ENCODE measurements at places on chromosomes 2 and 18.
A peak's percentile ranks its signal among the peaks of the same experiment; 100 is the strongest.

- DNase-seq, result peak; percentile 64
Measured at GRCh38 chr18:77207540-77207939, 42.1 kb upstream of the GALR1 start.

- peak; percentile 61 for DNase-seq
Measured at GRCh38 chr2:184598316-184599053, at the start of gene ZNF804A. Gene ZNF804A, plus strand, starts transcription at chr2:184598529. Its CDS starts 431 bp downstream, at chr2:184598960.

GRCh38 chr2:28958689-28959088, 22.4 kb upstream of the TOGARAM2 start:
- DNase-seq, result peak; percentile 16

DNA sequence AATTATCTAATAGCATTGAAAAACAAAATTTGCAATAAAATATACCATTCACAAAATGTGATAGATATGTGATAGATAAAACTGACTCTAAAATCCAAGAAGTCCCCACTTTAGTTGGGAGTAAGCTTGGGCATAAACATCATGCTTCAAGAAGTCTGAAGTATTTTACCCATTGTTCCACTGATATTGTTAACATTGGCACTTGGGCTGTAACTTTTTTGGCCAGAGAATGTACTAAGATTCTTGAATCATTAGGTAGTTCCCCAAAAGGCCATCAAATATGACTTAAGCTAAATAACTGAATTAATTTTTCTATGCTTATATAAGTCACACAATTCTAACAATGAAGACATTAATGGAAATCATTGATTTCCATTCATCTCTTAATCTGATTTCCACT, 413.6 kb downstream of the CDH2 start:
- DNase-seq, result no peak

- DNase-seq, result peak; percentile 44
Measured at GRCh38 chr2:206275312-206276055, 1.0 kb downstream of the ZDBF2 start.

- DNase-seq, result no peak
Measured at GRCh38 chr18:79434607-79435401, 39.1 kb downstream of the NFATC1 start.

DNA sequence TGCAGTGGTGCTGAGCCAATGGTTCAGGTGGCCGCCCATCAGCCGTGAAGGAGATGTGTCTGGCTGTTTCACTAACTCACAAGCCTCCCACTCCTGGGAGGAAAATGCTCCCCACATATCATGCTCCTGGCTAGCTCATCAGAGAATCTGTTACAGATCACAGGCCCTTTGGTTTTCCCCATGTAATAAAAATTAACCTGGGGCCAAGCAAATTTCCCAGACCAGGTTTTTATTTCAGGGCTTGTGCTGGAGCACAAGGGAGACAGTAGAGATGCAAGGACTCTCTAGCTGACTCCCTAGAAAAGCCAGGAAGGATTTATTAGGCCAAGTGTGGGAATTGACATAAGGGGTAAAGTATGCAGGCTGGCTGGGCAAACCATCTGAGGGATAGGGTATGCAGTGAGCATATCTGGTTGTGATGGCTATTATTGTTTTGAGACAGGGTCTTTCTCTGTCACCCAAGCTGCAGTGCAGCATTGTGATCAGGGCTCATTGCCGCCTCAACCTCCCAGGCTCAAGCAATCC, 40.6 kb upstream of the CCBE1 start:
- no peak for DNase-seq

DNA sequence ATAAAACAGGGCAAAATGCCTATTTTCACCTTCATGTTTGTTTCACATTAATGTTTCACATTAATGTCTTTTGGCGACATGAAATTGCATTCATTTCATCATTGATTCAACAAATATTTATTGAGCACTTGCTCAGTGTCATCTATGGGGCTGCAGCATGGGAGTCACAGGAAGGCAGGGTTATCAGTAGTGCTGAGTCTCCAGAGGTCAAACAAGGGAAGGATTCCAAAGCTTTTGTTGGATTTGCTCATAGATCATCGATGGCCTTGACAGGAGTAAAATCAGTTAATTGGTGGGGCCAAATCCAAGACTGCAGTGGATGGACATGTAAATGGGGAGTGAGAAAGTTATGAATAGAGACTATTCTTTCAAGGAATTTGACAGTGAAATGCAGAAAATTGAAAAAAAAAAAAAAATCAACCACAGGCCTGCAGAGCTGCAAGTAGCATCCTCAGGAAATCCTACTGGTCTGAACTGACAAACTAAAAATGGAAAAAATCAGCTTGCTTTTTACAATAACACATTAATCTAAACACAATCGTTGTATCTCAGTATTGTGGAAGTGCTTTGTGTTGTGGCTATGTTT, 1290.8 kb downstream of the DPP10 start:
- DNase-seq, result no peak

GRCh38 chr2:88181511-88181910, 11.4 kb downstream of the THNSL2 start:
- DNase-seq, result peak; percentile 23

GRCh38 chr2:196783431-196784094, 15.9 kb downstream of the GTF3C3 start:
- DNase-seq, result no peak

DNA sequence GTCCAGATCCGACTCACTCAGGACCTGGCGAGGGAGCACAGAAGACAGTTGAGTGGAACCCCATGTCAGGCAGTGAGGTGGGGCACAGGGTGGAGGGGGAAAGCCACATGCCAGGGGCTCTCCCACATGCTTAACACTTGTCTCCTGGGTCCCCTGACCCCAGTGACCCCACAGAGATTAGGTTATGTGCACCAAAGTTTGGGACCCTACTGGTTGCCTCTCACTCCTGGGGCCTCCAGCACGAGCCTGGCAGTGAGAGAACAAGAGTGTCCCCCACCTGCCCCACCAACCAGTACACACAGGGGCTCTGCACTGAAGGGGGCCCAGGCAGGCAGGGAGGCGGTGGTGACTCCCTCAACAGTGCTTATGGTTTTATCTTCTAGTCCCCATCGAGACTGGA, 58.3 kb downstream of the CIB4 start:
- DNase-seq, result no peak

DNA sequence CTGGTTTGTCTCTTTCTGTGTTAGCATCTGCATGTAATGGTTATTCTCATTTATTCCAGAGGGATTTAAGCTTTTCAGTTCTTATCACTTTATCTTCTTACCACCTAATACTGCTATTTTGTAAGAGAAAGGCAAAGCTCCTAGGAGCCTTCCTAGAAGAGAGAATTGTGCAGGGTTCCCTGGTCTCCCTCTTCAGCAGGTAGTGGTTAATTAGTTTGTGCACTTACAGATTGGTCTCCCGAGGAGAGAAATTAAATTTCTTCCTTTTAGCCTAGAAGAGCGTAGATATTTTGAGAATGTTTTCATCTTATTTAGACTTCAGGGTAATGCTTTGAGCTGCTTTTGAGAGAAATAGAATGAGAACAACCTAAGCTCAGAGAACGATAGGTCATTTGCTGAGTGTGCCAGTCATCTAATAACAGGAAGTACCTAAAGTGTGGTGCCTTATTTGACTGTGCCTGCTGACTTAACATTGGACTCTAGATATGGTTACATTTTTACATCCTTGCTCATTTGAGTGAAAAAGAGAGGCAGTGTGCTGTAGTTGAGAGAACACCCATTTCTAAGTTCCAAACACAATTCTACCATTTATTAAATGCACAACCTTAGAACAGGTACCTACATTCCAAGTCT, 651.4 kb downstream of the STK39 start:
- no peak for DNase-seq

GRCh38 chr18:41923446-41923845, 31.6 kb upstream of the PIK3C3 start:
- no peak for DNase-seq

DNA sequence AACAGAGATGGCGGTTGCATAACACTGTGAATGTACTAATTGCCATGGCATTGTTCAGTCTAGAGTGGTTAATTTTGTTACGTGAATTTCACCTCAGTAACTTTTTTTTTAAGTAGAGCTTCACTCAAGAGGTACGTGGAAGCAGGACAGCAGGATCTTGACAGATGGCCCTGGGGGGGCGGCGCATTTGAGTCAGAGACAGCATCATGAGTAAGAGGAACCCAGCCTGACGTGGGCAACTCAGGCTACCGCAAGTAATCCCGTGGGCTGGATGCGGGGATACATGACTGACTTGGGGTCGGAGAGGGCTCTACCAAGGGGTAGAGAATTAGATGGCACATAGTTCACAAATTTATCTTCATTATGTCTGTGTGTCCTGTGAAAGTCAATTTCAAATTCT, 38.1 kb upstream of the DAPL1 start:
- DNase-seq, result no peak

DNA sequence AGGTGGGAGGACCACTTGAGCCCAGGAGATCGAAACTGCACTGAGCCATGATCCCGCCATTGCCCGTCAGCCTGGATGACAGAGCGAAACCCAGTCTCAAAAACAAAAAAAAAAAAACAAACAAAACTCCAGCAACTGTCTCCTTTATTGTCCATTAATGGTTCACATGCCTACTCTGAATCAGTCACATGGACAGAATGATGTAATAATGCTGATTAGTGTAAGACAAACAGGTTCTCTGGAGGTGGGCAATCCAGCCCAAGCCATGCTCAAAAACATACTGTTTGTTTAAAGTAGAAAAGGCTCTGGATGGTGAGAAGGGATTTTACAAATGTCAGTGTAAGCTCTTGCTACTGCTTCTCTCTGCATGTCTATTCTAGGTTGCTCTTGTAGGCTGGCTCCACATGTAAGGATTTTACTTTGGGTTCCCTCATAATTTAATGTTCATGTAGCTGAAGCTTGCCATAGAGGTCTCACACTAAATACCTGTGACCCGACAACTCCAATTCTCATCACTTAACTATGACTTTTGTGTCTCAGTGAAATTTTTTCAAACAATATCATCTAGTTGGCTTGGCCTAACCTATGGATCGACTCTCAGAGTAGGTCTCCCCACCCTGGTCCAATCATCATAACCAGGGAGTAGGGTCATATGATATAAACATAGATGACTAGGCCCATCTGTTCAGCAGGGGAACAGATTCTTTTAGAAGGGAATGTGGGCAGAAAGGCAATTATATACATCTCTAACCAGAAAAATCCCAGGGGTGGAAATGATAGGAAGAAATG, 83.9 kb upstream of the SLC39A10 start:
- DNase-seq, result no peak

- no peak for DNase-seq
Measured at GRCh38 chr18:49734836-49735235, 78.5 kb downstream of the ACAA2 start.

DNA sequence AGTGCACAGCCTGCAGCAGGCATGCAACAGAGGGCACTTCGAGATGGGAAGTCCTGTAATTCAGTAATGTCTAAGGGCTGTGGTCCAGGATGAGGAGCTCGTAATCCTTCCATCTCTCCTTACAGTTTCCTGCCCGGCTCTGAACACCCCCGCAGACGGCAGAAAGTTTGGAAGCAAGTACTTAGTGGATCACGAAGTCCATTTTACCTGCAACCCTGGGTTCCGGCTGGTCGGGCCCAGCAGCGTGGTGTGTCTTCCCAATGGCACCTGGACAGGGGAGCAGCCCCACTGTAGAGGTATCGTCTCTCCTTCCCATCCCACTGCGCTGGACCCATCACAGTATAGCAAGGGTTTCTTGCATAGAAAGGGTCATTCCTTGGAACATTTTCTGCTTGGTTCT, 26.7 kb downstream of the FBLN7 start:
- DNase-seq, result no peak

DNA sequence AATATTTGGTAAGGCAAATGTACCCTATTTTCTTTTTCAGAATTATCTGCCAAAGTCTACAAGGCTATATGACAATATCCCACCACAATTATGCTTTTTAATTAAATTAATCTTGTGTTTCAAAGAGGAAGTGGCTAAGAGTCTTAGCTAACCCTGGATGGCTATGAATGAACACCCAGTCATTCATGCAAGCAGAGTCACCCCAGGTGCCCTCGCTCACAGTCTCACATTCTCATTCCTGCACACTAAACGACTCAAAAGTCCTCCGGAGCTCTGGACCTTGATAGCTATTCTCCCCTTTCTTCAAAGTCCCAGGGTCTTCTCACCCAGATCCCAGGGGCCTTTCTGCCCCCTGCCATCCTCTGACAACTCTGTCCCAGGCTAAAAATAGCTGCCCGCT, 42.1 kb upstream of the MRPL19 start:
- DNase-seq, result no peak

GRCh38 chr2:217994776-217995274, 8.0 kb downstream of the TNS1 start:
- no peak for DNase-seq
